ENCODE measurements at places on chromosomes 13 and 19.

DNA sequence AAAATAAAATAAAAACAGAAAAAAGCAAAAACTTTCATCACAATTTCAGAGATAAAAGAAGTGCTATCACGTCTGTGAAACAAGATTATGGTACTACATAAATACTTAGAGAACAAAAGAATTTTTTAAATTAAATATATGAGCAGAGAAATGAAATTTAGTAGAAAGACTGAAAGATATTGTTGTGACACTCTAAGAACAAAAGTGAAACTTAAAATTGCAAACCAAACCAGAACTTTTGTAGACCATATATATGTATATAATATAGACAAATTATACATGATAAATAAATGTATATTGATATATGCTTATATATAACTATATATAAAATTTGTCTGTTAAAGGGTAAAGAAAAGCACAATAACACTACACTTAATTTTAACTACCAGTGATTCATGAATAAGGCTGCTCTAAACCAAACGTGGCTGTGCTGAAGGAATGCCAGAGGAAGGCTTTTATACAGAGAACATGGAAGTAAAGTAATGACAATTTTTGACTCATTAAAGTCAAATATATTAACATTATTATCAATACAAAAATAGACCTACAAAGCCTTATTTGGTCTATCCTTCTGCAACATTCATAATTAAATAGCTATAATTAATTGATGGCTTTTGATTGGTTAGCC is 1516.7 kb upstream of the PCDH20 start:
- DNase-seq, result peak; percentile 48

DNA sequence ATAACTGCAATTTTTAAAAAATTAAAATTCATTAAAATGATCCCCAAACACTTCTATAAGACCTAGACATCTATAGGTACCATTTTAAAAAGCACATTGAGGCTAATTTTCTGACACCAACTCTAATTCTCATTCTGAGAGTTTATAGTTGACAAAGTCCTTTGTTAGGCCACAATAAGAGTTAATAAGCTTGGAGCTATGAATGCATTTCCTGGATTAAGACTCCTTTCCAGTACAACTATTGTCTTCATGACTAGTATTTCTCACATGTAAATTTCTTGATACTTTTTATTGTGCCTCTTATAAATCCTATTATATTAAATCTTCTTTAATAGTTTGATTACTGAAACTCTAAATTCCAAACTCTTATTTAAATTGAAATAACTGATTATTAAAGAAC is 340.8 kb downstream of the KLF12 start:
- no peak for DNase-seq

GRCh38 chr19:6465006-6465405 is 935 bp downstream of the CRB3 start:
- no peak for DNase-seq

DNA sequence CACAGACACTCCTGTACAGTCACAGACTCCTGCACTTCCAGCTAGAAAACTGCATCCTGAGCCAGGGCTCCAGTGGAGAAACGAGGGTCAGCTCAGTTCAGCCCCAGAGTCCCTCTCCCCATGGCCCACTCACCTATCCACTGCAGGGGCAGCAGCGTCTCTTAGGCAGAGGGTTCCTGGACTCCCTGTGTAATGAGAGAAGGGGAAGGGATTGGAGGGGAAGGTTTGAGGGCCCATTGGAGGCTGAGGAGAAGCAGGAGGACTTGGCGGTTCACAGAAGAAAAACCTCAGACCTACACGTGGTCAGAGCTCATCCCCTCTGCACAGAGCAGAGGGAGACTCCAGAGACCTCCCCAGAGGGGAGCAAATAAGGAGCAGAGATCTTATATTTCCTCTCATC is 9.2 kb upstream of the CEACAM18 start:
- no peak for DNase-seq

DNA sequence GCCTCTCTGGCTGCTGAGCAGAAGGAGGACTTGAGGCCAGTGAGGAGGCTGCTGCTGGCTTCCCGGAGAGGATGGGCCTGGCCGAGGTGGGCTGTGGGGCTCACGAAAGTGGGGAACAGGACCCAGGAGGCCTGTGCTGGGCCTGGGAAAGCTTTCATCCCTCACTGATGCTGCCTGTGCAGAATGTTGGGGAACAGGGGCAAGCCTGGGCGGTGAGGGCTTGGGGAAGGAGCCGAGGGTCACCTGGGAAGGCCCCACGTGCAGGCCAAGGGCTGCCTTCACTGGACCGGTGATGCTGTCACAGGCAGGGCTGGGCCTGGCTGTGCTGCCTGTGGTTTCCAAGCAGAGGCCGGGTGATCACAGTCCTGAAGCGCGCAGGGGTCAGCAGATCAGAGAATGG is 9.4 kb downstream of the AP1M1 start:
- no peak for DNase-seq

- peak; percentile 27 for DNase-seq
Observed at GRCh38 chr19:49421039-49421877, 2.0 kb downstream of the PTH2 start.

- peak; percentile 38 for DNase-seq
Observed at GRCh38 chr13:83498481-83499190, 383.6 kb downstream of the SLITRK1 start.

GRCh38 chr19:28880735-28881401 is 332.1 kb downstream of the UQCRFS1 start:
- no peak for DNase-seq

- no peak for DNase-seq
Observed at GRCh38 chr19:5567970-5568407, 236 bp upstream of the TINCR start.

GRCh38 chr13:94419304-94419924 is 60.1 kb downstream of the DCT start:
- peak; percentile 55 for DNase-seq

GRCh38 chr19:53195265-53195903 is 2.2 kb upstream of the ZNF665 start:
- peak; percentile 75 for DNase-seq

- peak; percentile 54 for DNase-seq
Observed at GRCh38 chr19:19170873-19171672, 1.0 kb upstream of the MEF2B start.

Measured in fibroblast of upper back skin (primary cell).